EH (cell line): ENCODE measurements at places on chromosomes 12 and 14.

DNA sequence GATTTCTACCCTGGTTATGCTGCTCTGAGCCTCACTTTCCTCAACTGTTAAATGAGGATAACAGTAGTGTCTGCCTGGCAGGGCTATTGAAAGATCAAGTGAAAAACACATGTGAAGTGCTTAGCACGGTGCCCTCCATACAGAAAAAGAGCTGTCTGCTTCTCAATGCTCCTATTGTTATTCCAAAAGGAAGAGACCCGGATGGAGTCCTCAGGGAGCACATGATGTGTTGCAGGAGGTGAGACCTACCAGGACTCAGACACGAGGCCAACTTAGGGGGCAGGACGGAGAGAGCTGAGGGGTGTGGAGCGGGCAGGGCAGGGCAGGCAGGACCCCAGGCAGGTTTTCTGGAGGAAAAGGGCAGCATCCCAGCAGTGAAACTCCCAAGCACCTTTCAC, 8.9 kb downstream of the FAIM2 start:
- DNase-seq, result no peak

GRCh38 chr12:89418228-89418910, 66.1 kb upstream of the DUSP6 start:
- no peak for DNase-seq

DNA sequence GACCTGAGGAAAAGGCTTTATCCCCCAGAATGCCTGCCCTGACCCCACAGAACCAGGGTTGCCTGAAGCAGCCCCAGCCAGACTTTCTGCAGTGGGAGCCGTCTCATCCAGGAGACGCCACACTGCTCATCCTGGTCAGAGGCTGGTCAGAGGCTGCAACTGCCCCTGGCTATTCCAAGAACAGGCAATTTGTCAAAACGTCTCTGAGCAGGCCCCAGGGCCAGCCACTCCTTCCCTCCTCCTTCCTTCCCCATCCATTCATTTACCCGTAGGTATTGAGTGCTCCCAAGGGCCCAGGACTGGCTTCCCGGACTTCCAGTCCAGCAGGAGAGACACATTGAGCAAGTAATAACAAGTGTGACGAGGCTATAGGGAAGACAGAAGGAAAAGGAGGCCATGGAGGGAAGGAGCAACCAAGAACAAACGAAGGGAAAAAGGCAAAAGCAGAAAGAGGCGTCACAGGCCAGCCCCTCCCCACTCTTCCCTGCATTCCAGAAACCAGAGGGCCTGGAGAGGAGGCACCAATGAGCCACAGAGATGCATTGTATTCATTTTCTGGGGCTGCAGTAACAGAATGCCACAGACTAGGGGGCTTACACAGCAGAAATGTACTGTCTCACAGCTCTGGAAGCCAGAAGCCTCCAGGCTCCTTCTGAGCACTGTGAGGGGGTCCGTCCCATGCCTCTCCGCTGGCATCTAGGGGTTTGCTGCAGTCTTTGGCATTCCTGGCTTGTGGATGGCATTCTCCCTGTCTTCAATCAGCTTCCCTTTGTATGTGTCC, 21.0 kb upstream of the CD9 start:
- DNase-seq, result peak; percentile 77

DNA sequence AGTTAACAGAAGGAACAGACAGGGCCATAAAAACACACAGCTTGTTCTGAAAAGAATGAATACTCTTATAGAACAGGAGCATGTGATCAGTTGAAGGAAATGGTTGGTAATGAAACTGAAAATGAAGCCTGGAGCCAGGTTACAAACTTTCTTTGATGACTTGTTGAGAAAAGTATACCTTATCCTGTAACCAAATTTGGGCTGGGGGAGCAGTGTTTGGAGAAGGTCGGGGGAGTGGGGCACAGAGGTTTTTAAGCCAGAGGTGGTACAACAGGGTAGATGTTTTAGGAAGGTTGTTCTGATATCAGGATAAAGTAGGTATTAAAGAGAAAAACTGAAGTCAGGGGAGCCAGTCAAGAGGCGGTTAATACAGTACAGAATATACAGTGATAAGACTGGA, 8.2 kb downstream of the GOLT1B start:
- no peak for DNase-seq

GRCh38 chr12:100557357-100557756, 16.1 kb upstream of the GAS2L3 start:
- no peak for DNase-seq

GRCh38 chr14:45364565-45365156, 111.7 kb upstream of the MIS18BP1 start:
- no peak for DNase-seq

DNA sequence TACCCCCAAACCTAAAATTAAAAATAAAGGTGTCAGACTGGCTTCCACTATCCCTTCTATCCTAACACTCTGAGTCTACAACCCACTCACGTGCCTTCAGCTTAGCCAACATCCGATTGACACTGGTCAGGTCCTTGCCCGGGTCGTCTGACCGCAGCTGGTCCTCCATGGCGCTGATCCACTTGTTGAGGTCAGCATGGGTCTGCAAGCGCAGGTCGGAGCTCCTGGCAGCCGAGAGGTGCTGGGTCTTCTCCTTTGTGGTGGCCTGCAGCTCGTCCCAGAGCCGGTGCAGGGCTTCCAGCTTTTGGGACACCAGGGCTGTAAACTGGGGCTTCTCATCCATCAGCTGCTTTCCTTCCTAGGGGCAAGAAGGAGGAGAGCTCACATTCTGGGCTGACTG, 78.0 kb downstream of the PLEKHG3 start:
- no peak for DNase-seq

DNA sequence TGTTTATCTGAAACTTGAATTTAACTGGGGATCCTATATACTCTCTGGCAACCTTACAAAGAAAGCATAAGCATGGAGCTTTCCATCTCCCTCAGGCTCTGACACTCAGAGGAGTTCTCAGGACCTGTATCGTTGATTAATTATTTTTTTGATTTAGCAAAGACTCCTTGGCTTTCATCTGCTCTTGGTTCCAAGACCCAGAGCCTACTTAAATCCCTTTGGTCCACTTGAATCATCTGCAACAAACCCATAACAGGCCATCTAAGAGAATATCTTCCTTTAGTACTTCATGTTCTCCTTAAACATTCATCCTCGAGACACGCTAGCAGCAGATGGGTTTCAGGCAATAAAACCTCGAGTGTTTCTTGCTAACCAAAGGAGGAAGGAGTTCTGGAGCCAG, 85.4 kb downstream of the ZFP36L1 start:
- DNase-seq, result no peak

- DNase-seq, result peak; percentile 92
These were observed 4.5 kb upstream of the LTBP2 start for GRCh38 chr14:74616507-74616906.

- DNase-seq, result no peak
These were observed 128.8 kb upstream of the TMEM132C start for GRCh38 chr12:128138125-128138524.

- DNase-seq, result no peak
These were observed 101.7 kb downstream of the TMTC1 start for GRCh38 chr12:29682088-29682487.

DNA sequence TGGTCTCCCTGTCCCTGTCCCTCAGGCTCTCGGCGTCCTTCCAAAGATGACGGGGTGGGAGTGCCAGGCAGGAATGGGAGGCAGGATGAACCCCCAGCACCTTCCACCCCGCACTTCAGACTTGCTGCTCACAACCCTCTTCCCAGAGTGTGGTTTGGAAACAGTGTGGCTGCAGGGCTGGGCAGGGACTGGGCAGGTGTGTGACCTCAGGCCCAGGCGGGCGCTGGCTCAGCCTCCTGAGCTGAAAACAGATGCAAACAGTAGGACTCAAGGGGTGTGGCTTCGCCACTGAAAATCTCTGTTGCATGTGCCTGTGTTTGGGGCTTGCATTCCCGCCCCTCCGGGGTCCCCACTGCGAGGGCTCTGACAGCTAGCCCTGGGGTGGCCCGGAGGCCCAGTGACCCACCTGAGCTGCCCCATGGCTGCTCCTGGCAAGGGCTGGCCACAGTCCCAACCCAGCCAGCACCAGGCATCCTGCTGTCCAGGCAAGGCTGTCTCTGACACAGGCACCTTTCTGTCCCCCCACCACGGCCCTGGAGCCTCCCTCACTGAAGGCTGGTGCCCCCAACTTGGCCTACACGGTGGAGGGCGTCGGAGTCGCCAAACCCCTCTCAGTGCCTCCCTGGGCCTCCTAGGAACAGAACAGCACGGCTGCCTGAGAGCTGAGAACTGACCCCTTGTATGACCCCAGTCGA, 46.1 kb downstream of the BEGAIN start:
- DNase-seq, result no peak

DNA sequence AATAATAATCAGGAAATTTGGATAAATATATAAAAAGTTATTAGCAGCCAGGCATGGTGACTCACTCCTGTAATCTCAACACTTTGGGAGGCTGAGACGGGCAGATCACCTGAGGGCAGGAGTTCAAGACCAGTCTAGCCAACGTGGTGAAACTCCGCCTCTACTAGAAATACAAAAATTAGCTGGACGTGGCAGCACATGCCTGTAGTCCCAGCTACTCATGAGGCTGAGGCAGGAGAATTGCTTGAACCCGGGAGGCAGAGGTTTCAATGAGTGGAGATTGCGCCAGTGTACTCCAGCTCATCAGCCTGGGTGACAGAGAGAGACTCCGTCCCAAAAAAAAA, 64.5 kb downstream of the SYT1 start:
- DNase-seq, result no peak

DNA sequence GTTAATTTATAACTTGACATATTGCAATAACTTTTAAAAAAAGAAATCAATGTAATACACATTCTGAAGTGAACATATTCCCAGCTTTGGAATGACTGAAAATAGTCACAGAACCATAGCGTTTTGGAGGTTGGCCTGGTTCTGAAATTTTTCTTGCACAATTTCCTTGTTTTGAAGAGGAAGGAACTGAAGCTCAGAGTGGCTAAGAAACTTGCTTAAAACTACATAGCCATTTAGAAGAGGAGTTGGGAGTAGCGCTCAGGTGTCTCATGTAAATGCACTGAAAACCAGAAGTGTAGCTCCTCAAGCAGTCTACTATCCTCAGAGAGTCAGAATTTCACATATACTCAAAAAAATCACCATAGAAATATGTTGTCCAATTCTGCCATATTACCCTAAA, 41.2 kb downstream of the SLC38A1 start:
- DNase-seq, result no peak

DNA sequence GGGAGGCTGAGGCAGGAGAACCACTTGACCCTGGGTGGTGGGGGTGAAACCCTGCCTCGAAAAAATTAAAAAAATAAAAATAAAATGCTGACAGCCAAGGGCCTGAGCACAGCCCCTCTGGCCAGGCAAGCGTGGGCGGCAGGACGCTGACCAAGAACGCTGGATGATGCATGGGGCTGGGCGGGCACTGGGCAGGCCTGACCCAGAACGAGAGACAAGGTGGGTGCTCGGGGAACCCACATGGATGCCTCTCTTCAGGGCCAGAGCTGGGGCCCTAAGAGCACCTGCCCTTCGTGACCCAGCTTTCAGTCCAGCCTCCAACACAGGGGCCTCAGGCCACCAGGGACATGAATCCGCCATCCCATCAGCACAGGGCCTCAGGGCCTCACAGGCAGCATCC, 11.3 kb downstream of the GALNT9 start:
- DNase-seq, result no peak

GRCh38 chr12:55582066-55582465, 9.8 kb downstream of the OR2AP1 start:
- no peak for DNase-seq
